ENCODE measurements at places on chromosomes 6 and 20. TPM values are rescaled to one million over a fixed set of nuclear protein-coding genes. Genes with fewer than 3 reads are reported as not detected.

Gene COL11A2
- 1.5 TPM for total RNA-seq

Gene MYLK2
- total RNA-seq: 0.66 TPM

Gene PRDM1
- total RNA-seq: 2.1 TPM

Gene SMLR1
- not detected for total RNA-seq

Gene C6orf52
- not detected for total RNA-seq

Gene TULP4
- 98.6 TPM for total RNA-seq

Gene ANKRD66
- total RNA-seq: not detected

Gene RGS17
- total RNA-seq: not detected

Gene THBS2
- total RNA-seq: 107 TPM

Gene GGTLC1
- not detected for total RNA-seq

Gene COL12A1
- total RNA-seq: 208 TPM

Gene TMEM74B
- 2.1 TPM for total RNA-seq

Gene CGAS
- total RNA-seq: 7.2 TPM

Gene HLA-DPB1
- 61.8 TPM for total RNA-seq

Gene LTV1
- total RNA-seq: 28.7 TPM

Gene KIF13A
- 71.9 TPM for total RNA-seq

Gene PGC
- not detected for total RNA-seq

Gene C6orf163
- 4.5 TPM for total RNA-seq

Gene MUC21
- total RNA-seq: not detected

Gene PACRG
- total RNA-seq: 1.5 TPM

Gene RAET1L
- total RNA-seq: not detected

Gene SLC17A9
- total RNA-seq: 3.9 TPM

Gene CASS4
- total RNA-seq: 2.5 TPM

Gene HCK
- 10.5 TPM for total RNA-seq

Gene CDH4
- 1.2 TPM for total RNA-seq

Gene DEFB118
- total RNA-seq: not detected

Gene CNKSR3
- 11.7 TPM for total RNA-seq

Gene BFSP1
- 5.9 TPM for total RNA-seq

Gene HLA-DMB
- total RNA-seq: 15.7 TPM

Gene GLP1R
- total RNA-seq: 0.20 TPM

Gene CST11
- total RNA-seq: not detected

Gene GJA10
- not detected for total RNA-seq

Gene LEMD2
- 63.7 TPM for total RNA-seq

Gene NR2E1
- total RNA-seq: not detected

Gene SCGN
- total RNA-seq: not detected

Gene EEF1A2
- not detected for total RNA-seq

Gene TRIM40
- total RNA-seq: not detected

Gene IL20RA
- total RNA-seq: 4.0 TPM

Gene XKR7
- not detected for total RNA-seq

Gene MAS1
- not detected for total RNA-seq

Gene CFAP61
- total RNA-seq: 1.5 TPM

Gene KCNK16
- not detected for total RNA-seq

Gene GSTA2
- not detected for total RNA-seq

Gene CCN5
- 84.0 TPM for total RNA-seq

All from tibial nerve (tissue), 4 donors.